Adrenal gland (tissue), 19 donors: ENCODE measurements at places on chromosomes 5 and 9. TPM values are rescaled to one million over a fixed set of nuclear protein-coding genes. Genes with fewer than 3 reads are reported as not detected.
A peak's percentile ranks its signal among the peaks of the same experiment; 100 is the strongest.

PTPRD gene
- polyA plus RNA-seq, result 4.3 TPM

- DNase-seq, result peak; percentile 5
These were observed 74.9 kb upstream of the NIPAL4 start for GRCh38 chr5:157384971-157385709.

- DNase-seq, result no peak
These were observed 25.8 kb downstream of the UGT3A2 start for GRCh38 chr5:36040651-36041536.

MORN5 gene
- not detected for polyA plus RNA-seq

PIP5K1B gene
- polyA plus RNA-seq, result 2.1 TPM

DNA sequence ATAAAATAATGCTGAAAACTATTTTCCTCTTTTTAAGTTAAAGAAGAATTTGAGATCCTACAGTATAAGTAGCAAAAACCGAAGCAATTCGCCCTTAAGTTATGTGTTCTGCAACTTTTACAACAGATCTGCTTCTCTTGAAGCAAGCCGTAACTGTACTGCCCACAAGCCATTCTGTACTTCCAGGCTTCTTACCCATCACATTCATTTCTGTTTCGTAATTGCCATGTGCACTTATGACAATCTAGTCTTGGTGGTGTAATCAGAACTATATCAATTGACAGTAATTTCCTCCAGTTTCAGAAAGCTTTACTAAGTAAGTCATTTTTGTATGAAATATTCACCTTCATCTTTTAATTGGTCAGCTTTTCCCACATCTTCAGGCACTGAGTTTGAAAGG is 13.8 kb downstream of the SGTB start:
- DNase-seq, result no peak

GRCh38 chr9:4464911-4465513 is 25.3 kb upstream of the SLC1A1 start:
- no peak for DNase-seq

DNA sequence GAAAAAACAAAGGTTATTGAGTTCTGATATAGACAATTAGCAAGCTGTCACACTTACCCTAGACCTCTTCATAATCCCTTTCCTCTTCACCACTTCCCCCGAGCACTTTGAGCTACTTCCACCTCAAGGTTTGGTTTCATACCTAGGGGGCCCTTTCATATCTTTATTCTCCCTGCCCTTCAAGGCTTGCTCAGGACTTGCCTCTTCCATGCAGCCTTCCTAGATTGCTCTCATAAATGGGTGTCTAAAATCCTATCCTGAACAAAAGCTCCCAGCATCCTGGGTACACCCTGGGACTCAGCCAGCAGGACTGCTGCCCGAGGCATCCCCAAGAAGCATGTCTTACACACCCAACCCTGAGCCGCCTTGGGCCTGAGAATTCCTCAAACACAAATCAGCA is 157.3 kb downstream of the C5orf15 start:
- DNase-seq, result no peak

DNA sequence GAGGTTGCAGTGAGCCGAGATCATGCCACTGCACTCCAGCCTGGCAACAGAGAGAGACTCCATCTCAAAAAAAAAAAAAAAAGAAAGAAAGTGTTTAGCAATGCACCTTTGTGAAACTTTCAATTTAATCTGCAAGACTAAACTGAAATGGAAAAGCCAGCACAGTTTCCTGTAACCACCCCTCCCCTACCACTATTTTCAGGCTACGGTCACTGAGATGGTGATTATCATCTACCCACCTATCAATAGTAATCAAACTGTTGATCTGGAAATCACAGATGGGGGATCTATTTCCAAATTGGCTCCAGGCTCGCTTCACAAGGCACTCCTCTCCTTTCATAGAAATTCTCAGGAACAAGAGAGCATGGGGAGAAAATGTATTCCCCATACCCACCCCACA is 30.6 kb upstream of the IL7R start:
- no peak for DNase-seq

DNA sequence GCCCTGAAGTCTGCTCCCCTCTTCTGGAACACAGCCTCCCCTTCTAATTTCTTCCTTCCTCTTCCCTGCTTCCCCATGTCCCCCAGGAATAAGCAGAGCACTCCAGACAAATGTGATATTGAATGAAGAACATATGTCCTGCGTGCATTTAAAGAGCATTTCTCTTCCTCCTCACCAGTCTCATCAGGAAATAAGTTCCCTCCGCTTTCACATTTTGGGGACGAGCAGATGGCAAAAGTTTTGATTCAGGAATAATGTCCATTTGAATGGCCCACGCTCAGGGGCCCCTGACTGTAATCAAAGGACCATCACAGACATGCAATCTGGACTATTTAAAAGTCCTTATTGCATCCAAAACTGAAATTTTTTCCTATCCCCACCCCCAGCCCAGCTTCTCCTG is 316.1 kb downstream of the CDK5RAP2 start:
- DNase-seq, result no peak

GRCh38 chr9:2967766-2968165 is 123.9 kb upstream of the PUM3 start:
- no peak for DNase-seq

DNA sequence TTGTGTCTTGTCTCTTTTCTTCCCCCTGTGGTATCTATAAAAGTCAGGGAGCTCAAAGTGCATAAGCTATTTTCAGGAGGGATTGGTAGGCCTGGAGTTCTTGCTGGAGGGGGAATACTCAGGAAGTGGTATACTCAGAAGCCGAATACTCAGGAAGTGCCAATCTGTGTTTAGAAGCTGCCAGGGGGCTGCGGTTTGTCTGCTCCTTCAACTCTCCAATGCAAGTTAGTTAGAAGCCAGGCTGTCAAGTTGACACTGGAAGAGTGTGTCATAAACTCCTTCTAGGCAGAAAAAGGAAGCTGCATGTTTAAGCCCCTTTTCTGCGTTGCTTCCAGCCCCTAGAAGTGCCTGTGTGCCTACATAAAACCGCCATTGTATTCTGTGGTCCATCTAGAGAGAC is 366.5 kb downstream of the TAF11L14 start:
- DNase-seq, result no peak

DNA sequence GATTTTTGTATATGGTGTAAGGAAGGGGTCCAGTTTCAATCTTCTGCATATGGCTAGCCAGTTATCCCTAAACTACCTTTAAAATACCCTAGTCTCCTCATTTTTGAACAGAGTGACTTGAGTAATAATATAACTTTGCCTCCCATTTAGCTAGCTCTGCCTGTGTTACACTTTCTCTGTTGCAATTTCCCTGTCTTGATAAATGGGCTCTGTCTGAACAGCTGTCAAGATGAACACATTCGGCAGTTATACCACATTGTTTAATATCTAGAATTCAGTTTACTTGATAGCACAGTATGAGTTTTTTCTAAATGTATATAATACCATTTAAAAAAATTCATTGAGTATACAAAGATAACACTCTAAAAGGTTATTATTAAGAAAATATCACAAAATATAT is 562.9 kb upstream of the FTMT start:
- no peak for DNase-seq

DPYSL3 gene
- 12.7 TPM for polyA plus RNA-seq

PCDHGA1 gene
- 0.60 TPM for polyA plus RNA-seq

GRCh38 chr5:133914434-133914833 is 54.0 kb downstream of the C5orf15 start:
- DNase-seq, result no peak

GRCh38 chr9:28134446-28134976 is 561.2 kb upstream of the C9orf72 start:
- no peak for DNase-seq

GRCh38 chr5:96476654-96477053 is 43.6 kb upstream of the PCSK1 start:
- no peak for DNase-seq

SPINK13 gene
- polyA plus RNA-seq, result 2.1 TPM

DNA sequence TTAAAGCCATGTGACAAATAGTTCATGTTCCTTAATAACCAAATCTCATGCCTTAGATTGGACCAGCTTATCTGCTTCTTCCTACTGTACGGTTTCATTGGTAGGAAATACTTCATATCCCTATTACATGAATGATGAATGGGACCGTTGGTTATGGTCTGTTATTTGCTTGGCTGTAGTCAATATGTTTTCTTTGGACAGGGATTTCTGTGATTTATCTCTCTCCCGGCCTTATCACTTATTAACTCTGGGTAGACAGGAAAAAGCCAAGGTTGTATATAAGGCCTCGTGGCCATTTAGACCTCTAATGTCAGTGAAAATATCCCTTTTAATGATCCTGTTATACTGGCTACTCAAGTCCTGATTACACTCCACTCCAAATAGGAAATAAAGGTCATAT is 330.6 kb downstream of the EBF1 start:
- DNase-seq, result no peak

GRCh38 chr9:38432922-38433510 is 8.8 kb upstream of the IGFBPL1 start:
- no peak for DNase-seq
